M059J (cell line): ENCODE measurements at places on chromosomes 4 and X.

- no peak for DNase-seq
Observed at GRCh38 chr4:55326629-55327028, 19.4 kb upstream of the SRD5A3 start.

DNA sequence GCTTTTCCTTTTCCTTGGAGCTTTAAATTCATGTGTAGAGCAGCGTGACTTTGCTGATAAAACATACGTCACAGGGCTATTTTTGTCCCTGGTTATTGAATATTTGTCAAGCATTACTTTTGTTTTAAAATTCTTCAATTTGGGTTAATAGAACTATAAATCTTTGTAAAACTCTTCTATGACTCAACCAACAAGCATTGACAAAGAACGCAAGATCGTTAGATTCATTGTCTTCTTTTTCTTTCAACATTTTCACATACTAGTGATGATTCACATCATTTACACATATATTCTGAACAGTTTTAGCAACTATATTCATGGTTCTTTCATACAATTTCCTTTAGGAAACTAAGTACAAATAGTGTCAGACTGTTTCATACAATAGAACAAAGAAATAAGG, 72.0 kb upstream of the GPM6A start:
- peak; percentile 57 for DNase-seq

GRCh38 chr4:41290479-41290878, 33.8 kb downstream of the UCHL1 start:
- DNase-seq = no peak

DNA sequence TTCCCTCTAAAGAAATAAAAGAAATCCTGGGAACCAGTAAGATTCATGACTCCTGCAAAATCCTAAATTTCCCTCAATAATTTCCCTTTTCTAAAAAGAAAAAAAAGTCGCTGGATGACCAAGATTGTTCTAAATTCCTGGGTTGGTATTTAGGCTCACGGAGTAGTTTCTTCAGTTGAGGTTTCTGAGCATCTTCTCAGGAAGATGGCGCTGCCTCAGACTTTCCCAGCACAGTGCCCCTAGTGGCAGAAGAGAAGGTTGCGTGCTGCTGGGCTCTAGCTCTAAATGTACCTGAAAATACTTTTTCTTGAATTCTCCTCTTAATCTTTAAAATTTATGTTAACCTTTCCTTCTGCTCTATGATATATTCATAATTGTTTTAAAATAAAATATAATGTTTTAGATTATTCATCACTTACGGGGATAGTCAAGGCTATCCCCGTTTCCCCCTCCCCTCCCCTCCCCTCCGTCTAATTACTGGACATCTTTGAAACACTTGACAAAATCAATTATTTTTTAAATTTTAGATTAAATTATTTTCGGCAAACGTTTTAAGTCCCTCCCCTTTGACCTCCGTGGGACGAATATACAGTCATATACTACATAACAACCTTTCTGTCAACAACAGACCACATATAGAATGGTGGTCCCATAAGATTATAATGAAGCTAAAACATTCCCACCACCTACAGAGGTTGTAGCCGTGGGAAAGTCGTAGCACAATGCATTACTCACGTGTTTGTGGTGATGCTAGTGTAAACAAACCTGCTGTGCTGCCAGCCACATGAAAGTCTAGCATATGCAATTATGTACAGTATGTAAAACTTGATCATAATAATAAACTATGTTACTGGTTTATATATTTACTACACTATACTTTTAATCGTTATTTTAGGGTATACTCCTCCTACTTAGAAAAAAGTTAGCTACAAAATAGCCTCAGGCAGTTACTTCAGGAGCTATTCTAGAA, 41.0 kb upstream of the GATB start:
- peak; percentile 74 for DNase-seq

GRCh38 chrX:150225266-150225665, 137.9 kb upstream of the MAMLD1 start:
- no peak for DNase-seq

GRCh38 chrX:119759248-119759766, 919 bp downstream of the SOWAHD start:
- DNase-seq = no peak

DNA sequence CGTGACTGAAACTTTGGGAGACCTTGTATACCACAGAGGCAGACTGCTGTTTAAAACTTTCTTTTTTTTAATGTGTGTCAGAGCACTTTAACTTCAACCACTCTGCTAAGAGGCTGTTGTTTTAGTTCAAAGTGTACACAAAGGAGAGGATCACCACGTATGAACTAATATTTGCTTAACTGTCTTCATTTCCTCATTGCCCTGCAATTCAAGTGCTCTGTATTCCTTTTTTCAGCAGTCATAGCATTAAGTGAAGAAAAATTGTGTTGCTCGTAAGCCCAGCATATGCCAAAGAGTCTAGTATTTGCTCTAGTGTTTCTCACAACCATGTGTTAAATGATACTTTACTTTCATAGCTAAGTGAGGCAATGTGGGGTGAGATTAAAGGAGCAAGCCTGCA, 63.0 kb upstream of the HHIP start:
- DNase-seq = no peak

DNA sequence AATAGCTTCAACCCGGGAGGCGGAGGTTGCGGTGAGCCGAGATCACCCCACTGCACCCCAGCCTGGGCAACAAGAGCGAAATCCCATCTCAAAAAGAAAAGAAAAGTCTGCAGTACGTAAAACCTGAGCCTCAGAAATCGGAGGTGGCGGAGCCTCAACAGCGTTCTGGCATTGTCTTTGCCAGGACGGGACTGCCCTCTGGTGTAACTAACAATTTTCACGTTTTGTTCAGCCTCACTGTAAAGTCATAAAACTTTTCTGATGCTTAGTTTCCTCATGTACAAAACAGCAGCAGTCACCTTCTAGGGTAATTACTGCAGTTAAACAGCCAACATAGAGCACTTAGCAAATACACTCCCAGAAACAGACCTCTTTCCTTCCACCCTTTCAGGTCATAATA, 121.7 kb downstream of the RBM47 start:
- DNase-seq = no peak

DNA sequence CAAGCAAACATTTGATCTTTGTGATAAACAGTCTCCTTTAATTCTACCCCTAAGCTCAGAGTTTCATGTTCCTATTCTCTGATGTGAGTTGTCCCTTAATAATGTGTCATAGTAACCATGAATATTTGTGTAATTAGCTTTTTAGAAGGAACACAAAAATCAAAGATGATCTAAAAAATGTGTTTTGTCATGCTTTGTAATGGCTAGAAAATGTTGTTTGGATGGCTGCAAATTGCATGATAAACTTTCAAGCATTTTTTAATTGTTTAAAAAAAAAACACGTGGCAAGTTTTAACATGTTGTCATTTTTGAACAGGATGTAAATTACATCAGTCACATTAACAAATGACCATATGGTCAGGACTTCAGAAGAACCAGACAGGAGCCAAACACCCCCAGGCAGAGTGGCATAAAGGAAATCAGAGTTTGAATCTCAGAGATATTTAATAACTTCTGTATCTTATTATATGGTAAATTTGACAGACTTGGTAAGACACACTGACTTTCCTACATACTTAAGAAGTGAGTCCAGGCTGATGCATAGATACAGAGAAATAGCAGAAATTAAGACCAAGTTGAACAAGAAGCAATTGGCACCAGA, 223.9 kb upstream of the VEGFC start:
- DNase-seq = peak; percentile 83

- DNase-seq = no peak
Observed at GRCh38 chr4:77201343-77201742, 44.3 kb downstream of the CCNG2 start.

GRCh38 chrX:43706786-43707370, 50.8 kb downstream of the MAOA start:
- no peak for DNase-seq

DNA sequence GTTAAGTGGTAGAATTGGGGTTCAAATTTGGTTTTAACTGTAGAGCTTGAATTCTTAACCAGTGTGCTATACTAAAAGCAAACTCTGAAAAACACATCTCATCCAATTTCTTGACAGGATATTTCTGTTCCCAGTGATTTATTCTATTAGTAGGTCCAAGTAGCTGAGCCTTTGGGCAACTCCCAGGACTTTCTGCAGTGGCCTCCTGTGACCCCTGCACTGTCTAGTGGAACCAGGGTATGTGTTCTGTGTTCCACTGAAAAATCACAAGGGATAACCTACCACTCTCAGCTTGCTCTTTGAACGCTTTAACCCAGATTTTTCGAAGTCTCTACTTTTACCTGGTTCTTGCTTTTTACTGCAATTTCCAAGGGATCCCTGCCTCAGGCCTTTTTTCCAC, 58.0 kb upstream of the SCOC start:
- no peak for DNase-seq

DNA sequence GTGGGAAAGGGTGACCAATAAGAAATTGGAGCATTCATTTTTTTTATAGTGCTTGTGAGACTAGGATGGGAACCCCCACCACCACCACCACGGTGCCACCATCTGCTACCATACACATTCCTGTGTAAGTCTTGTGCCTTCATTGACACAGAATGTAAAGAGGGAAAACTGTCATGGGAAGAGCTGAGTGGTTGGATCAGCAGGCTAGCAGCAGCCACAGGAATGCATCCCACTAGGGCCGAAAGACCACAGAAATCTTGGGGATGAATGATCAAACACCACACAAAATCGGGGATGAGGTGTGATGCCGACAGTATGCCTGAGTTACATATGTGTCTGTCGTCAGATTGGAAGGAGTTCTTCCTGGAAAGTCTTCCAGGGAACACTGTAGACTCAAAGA, 69.2 kb downstream of the SRPX start:
- DNase-seq = peak; percentile 54

GRCh38 chr4:107733431-107733925, 13.4 kb upstream of the PAPSS1 start:
- no peak for DNase-seq
